ENCODE measurements at places on chromosomes 6 and 20. TPM values are rescaled to one million over a fixed set of nuclear protein-coding genes. Genes with fewer than 3 reads are reported as not detected.

Gene GPLD1
- 3.9 TPM for total RNA-seq

Gene DUSP22
- 37.8 TPM for total RNA-seq

Gene EPPIN
- total RNA-seq = not detected

Gene LIME1
- 18.6 TPM for total RNA-seq

Gene SIRPD
- 0.18 TPM for total RNA-seq

Gene TPX2
- total RNA-seq = 128 TPM

Gene SUPT3H
- total RNA-seq = 3.6 TPM

Gene RNF182
- 24.7 TPM for total RNA-seq

Gene CRISP3
- total RNA-seq = not detected

Gene SAPCD1
- 6.0 TPM for total RNA-seq

Gene CST5
- total RNA-seq = not detected

Gene STMND1
- total RNA-seq = not detected

Gene RUNX2
- total RNA-seq = 7.3 TPM

Gene CRIP3
- total RNA-seq = 0.29 TPM

Gene IL17A
- not detected for total RNA-seq

Gene MEI4
- total RNA-seq = not detected

Gene E2F1
- total RNA-seq = 72.2 TPM

Gene TRIM31
- total RNA-seq = 0.11 TPM

Gene NELFCD
- total RNA-seq = 131 TPM

Gene PREP
- 18.5 TPM for total RNA-seq

Gene PSORS1C1
- total RNA-seq = 2.0 TPM

Gene UST
- 7.9 TPM for total RNA-seq

Gene NRSN1
- not detected for total RNA-seq

Gene NTSR1
- 10.6 TPM for total RNA-seq
